ENCODE measurements at places on chromosomes 5 and 9.

- DNase-seq: no peak
Measured at GRCh38 chr9:127569886-127570401, 42.1 kb upstream of the STXBP1 start.

DNA sequence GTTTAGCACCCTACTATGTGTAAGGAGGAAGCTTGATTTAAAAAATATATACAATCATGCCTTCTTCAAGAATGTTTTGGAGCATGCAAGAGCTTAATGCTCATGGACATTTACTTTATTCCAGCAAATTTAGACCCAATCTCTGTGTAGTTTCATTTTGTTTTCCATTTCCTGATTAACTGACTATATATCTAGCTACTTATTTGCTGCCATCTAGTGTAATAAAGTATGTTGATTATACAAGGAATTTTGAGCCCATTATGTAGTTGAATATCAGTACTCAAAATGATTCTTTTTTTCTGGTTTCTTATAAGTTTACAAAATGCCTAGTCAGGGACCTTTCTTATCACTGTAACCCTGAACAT is 100.0 kb upstream of the CCDC152 start:
- DNase-seq: no peak

- DNase-seq: no peak
Measured at GRCh38 chr9:88812938-88813637, 178.2 kb upstream of the S1PR3 start.

DNA sequence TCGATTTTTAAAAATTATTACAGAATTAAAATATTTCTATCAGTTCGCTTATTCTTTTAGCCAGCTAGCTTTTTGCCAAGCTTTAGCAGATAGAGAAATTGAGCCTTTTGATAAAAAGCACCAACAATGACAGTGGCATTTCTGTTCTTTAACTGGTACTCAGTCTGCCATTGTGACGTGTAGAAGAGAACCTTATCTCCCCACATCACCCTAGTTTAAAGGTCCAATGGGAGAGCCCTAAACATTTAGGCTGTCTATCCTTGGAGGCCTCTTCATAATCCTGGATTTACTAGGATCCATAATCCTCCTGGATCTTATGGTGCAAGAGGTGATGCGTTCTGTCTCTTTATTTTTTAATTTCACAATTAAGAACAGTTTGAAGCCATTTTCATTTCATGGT is 3.0 kb downstream of the BASP1 start:
- no peak for DNase-seq

GRCh38 chr9:136975644-136976043 is 1.7 kb upstream of the PTGDS start:
- DNase-seq: no peak

DNA sequence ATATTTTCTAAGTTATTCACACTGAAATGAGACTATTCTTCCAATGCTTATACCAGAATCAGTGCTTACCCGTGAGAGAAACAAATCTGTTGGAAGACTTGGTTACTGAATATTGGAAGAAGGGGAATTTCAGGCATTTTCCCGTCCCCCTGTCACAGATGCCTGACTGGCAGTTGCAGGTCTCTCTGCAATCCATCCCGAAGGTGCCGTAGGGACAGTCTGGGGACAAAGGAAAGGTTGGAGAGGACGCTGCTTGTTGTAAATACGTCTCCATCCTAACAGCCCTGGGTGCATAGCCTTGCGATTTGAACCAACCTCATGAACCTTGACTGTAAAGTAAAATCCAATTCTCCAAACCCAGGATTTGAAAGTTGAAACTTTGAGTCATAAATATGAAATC is 3.5 kb downstream of the ESM1 start:
- DNase-seq: no peak

DNA sequence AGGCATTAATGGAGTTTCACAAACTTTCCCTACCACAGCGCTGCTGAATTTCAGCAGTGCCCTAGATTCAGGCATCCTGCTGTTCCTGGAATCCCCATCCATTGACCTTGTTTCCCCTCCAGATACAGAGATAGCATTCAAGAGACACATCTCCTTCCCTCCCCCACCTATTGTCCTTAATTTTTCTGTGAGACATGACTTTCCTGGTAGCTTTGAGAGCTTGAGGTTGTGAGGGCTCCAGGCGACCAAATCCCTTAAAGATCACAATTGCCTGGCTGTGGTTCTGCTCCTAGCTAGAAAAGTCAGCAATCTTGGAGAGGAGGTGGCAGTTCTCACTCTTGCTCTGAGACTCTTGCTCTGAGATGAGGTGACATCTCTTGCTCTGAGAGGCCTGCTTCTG is 48.0 kb downstream of the PRR16 start:
- DNase-seq: no peak

DNA sequence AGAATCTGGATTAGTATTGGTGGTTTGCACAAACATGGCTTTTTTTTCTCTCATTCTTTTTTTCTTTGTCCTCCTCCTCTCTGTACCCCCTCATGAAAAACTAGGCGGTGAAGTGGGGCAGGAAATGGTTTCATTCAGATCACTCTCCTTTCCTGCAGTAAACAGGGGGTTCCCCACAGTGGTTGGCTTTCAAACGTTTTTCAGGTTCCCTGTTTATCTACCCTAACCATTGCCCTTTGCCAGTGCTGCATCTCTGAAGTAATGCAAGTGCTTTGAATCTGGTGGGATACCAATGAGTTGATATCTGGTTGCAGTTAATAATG is 29.8 kb downstream of the NR4A3 start:
- no peak for DNase-seq

DNA sequence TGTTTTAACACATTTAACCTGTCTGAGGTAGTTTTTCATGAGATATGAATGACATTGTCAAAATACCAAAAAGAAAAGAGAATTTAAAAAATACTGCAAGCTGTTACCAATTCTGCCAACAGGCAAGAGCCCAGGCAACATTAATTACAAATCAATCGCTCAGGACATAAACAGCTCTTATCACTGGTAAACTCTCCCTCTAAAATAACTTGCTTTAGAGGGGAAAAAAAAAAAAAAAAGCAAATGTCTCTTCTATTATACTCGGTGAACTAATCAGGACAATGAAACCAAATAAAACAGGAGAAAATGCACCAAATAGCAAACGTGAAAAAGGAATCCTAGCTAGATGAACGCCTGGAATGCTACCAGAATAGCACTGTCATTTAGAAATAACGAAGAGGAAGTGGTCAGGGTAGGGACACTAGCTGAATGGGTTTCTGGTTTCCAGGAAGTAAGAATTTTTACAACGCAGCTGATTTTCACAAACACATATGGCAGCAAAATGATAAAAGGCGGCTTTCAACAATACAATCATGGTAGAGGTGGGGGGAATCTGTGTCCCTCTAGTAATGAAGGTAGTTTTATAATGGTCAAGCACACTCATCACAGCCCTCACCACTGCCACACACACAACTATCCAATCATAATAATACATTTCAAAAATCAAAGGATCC is 94.9 kb downstream of the DENND1A start:
- DNase-seq: no peak

DNA sequence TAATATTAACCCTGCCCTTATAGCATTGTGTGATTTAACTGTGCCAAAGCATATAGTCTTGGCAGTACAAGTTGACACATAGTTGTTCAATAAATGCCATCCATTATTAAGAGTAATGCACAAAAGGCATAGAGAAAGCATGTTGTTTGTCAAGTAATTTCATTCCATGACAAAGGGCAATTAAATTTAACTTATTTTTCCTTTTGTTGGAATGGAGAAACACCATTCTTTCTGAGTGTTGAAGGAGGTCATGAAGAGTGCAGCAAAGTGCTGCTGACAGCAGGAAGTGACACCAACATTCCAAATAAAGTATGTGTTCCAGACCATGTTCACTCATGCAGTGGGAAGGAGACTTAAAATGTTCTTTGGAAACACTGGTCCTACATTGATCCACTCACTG is 29.1 kb downstream of the ANKDD1B start:
- no peak for DNase-seq

GRCh38 chr5:31913808-31914207 is 260.3 kb downstream of the GOLPH3 start:
- no peak for DNase-seq

- DNase-seq: no peak
Measured at GRCh38 chr5:142400415-142400814, 75.6 kb upstream of the SPRY4 start.

GRCh38 chr5:53784596-53784995 is 224.2 kb downstream of the NDUFS4 start:
- DNase-seq: no peak

DNA sequence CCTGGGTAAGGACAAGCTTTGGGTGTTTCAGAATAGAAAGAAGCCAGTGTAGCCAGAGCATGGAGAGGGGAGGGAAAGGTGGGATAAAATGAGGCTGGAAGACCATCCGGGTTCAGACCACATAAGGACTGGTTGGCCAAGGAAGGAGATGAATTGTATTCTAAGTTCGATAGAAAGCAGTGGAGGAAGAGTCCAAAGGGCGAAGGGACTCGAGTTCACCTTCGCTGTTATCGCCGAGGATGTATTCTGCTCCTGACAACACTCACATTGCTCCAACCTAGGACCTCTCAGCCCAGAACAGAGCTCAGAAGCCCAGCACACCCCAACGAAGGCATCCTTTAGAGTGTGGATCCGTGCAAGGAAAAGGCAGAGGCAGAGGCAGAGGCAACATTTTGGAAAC is 133.1 kb upstream of the EPB41L4A start:
- DNase-seq: no peak

All from type B pancreatic cell (in vitro differentiated cells).